ENCODE measurements at places on chromosomes 4 and X.

DNA sequence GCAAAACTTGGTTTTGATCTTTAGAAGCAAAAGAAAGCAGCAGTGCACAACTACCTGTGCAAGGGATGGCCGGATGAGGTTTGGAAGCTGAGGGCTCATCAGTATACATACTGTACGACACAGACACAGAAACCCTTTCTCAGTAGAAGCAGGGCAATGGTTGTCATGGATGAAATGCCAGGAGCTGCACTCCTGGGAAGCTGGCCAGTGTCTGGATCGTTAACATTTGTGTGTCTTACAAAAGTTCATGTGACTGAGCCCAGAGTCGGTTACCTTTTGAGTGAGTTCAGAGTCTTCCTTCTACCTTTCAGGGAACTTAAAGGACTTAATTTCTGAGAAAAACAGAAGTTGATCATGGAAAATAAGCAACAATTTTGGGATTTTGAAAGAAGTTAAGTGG lies 230.3 kb downstream of the APBB2 start:
- DNase-seq: no peak

GRCh38 chr4:121185960-121186359 lies 21.8 kb upstream of the TNIP3 start:
- DNase-seq: no peak

DNA sequence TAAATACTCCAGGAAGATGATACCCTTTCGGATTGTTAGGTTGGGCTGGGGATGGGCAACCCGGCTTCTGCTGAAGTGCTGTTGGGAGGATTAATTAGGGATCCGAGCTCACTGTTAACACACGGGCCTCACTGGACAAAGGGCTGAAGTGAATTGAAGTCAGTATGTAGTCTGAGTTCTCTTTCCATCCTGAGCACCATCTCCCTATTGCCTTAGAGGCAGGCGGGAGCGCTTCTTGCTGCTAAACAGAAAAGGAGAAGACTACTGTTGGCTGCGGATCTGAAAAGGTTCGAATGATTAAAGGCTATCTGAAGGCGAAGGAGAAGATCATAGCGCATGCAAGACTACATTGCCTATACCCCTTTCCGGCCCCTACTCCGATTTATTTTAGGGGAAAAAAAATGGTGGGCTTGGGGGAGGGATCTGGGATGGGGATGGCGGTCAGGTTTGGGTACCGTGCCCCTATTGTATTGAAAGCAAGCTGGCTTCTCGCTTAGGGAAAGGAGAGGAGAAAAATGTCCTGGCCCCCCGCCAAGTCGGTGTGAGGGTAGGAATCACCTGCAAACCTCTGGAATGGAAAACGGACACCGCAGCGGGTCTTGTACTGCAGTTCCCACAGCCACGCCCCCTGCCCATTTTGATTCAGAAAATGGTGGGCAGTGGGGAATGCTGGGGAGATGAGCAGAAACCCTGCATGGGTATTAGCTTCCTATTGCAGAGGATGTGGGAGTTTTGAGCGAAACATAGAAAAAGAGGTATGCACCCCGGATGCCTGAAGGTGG lies 22.3 kb downstream of the MORF4L2 start:
- no peak for DNase-seq

DNA sequence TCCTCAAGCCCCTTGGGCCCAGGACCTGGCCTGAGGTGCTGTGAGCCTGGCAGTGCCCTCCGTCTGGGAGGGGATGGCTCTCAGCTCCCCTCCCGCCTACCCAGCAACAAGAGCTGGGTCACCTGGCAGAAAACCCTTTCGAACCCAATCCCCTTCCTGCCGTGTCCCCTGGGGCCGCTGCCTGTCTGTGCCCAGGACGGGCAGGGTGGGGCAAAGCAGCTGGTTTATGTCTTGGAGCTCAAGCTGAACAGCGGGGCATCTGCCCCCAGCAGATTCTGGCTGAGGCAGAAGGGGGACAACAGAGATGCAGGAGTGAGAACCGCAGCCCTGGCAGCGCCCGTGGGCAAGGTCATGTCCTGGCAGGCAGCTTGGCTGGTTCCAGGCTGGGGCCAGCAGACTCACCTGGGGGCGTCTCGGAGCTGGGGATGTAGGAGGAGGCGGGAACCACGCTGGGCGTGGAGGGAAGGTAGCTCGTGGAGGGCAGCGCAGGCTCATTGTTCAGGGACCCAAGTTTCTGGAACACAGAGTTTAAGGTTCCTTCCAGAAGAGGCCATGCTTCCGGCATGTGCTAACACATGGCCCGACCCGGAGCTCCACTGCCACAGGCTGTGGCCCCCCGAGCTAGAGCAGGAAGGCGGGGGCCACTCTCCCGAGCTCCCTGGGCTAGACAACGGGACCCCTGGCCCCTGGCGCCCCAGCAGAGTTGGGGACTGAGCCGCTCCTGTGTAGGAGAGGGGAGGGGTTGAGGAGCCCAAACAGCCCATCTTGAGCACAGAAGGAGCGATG lies 24.2 kb downstream of the NELFA start:
- DNase-seq: no peak

DNA sequence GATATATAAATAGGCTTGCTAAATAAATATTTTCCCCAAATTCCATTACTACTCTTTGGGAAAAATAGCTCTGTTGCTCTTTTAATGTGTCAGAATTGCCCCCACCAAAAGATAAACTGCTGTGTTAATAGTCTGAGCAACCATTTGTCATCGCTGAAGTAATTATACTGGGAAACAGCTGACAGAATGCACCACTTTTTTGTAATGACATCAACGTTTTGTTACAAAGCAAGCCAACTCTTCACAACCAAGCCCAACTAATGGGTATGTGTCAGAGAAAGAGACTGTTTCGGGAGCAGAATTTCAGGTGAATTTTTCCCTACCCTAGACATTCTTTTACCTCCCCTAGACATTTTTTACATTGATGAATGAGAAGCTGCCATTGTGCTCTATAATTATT lies 405.0 kb upstream of the MAGEB18 start:
- DNase-seq: no peak
